ENCODE measurements at places on chromosomes 4 and X.

GRCh38 chrX:11210415-11210801 is 82.8 kb upstream of the AMELX start:
- DNase-seq = no peak

DNA sequence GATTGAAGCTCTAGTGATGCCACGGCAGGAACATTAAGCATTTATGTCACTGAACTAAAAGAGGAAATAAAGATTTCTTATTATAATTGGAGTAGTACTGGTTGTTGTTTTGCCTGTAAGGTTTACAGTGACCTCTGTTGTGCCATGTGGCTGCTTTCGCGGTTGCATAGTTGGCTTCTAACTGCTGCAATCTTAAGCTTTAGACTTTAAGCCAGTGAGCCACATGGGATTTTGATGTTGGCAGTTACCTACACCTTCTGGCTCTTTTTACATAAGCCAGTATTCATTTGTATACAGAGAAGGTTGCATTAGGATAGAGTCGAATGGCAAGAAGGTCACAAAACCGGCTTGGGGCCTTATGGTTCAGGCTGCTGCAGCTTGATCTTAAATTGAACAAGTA is 1311.6 kb downstream of the RAPGEF2 start:
- no peak for DNase-seq

GRCh38 chr4:76987153-76987591 is 37.6 kb downstream of the SEPTIN11 start:
- no peak for DNase-seq

- DNase-seq = no peak
These were observed 56.3 kb upstream of the SPRY1 start for GRCh38 chr4:123340381-123340701.

DNA sequence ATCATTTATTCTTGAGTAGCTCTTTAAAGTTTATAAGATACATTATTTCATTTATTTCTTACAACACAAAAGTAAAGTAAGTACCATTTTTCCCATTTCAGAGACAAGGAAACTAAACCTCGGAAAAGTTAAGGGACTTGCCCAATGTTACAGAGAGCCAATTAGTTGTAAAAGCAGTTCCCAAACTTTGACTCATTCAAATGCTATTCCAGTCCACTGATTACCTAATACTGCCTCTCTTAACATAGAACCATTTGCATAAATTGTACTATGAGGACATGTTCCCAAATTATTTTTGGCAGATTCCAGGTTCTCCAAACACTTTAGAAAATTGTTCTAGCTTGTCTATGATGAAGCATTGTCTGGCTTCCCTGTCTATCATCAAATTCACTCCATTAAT is 45.6 kb upstream of the GRIA3 start:
- no peak for DNase-seq

- no peak for DNase-seq
These were observed 1865.5 kb upstream of the TENM3 start for GRCh38 chr4:180377741-180378140.

- DNase-seq = no peak
These were observed 352.1 kb downstream of the KCNIP4 start for GRCh38 chr4:21596521-21596920.

GRCh38 chr4:185524888-185525863 is 10.1 kb downstream of the PDLIM3 start:
- no peak for DNase-seq

DNA sequence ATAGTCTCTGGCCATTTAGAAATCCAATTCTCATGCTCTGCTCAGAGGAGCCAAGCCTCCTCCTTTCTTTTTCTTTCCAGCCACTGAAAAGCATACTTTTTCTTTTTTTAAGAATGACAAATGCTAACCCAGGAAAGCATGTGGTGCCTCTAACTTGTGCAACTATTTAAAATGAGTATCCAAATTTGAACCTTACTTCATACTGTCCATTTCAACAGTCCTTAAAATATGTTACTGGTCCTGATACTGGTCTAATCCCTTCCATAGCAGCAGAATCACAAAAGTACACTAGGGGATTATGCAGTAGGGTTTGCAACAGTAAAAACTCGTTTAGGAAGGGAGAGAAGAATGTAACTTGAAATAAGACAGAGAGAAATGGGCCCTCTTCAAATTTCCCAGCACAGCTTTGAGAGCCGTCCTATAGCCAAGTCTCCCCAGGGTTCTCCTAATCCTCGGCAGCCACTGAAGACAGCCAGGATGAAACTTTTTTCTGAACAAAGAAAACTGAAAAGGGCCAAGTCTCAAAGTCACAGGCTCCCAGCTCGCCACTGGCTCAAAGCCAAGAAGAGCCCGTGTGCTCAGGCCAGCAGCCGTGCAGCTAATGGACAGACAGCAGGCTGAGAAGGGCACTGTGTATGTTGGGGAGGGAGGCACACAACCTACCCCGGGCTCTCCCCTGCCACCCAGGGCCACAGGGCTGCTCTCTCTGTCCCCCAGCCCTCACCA is 39.5 kb downstream of the GPC4 start:
- DNase-seq = no peak

GRCh38 chrX:38166478-38167083 is 54.1 kb downstream of the SRPX start:
- no peak for DNase-seq

DNA sequence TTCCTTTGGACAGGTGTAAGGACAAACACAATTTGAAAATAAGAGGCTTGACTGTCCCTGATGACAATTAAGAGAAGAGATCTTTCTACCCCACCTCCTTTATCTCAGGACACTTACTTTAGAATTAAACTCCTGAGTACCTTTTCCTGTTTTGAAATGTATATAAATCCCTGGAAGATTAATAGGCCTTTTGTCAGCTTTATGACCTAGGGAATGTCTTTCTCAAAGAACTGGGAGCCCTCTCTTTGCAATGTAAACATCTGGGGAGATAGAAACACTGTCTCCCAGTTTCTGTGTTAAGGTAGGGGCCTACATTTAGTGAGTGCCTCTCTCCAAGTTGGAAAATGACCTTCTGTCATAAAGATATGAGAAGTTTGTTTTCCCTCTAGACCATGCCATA is 31.7 kb downstream of the AGA start:
- DNase-seq = no peak

DNA sequence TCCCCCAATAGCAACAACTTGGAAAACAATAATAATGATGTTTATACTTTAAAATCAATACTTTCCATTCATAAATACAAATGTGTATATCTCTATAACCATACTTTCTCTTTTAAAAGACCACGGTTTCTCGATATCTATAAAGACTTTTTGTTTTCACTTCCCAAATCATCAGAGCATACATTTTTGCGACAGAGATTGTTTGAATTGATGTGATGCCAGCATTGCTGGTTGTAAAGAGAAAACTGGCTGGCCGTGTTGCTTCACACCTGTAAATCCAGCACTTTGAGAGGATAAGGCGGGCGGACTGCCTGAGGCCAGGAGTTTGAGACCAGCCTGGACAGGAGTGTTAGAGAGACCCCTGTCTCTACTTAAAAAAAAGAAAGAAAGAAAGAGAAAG is 77.6 kb upstream of the ZNF518B start:
- DNase-seq = no peak

GRCh38 chrX:24694825-24695224 is 1.1 kb downstream of the POLA1 start:
- no peak for DNase-seq

GRCh38 chr4:8221476-8221875 is 22.4 kb downstream of the SH3TC1 start:
- DNase-seq = no peak

DNA sequence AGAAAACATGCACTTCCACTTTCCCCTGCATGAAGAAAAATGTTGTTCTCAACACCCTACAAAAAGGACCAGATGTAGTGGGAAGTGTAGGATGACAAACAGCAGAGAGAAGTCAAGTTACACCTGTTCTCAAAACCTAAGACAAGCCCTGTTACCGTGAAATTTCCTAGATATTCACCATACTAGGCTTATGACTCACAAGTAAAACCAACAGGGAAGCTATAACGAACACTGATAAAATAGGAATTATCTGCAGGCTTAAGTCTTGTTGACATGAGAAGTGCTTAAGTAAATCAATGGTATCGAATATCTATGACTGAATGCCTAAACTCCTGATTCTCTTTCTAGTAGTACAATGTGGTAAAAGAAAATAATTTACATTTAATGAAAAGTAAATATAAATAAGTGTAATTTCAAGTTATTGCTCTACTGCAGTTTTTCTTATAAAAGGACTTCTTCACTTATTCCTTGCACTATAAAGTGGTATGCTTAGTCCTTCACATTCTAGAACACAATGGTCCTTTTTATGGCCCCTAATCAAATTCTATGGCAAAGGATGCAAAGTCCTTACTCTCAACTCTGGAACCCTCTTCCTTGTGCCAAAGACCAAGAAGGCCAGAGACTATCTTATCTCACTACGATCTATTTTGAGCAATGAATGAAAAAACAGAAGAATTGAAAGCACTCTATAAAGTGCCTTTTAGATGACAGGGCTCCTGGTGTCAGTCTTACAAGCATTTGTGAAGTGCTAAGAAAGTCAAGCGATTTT is 19.6 kb downstream of the AP1S2 start:
- no peak for DNase-seq

GRCh38 chrX:65647801-65648200 is 19.7 kb upstream of the MSN start:
- no peak for DNase-seq

DNA sequence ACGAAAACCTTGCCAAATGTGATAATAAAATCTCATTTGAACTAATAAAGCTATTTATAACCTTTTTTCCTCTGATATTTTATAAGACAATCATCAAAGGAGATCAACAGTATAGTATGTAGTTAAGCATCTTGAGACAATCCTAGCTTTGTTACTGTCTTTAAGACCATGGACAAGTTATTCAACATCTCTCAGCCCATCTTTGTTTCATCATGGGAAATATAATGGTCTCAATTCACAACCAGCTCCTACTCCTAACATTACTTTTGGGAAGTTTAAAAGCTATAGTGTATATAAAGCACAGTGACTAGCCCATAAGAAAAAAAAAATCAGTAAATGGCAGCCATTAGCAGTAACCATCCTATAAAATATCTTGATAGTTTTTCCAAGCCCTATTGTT is 57.6 kb upstream of the APELA start:
- DNase-seq = no peak

DNA sequence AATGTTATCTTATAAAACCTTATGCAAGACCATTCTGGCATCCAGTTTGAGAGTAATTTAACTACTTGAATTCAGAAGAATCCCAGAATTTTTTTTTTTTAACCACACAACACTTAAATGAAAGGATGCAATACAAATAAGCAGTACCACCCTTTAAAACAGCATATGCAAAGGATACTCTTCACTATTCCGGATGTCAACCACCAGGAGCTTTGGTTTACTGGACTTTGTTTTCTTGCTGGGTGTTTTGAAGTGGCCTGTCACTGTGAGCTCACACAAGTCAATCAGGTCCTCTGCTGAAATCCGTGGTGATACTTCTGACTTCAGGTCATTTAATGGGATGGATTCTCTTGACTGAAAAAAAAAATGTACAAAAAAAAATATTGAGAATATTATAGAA is 200.0 kb downstream of the TBCK start:
- DNase-seq = no peak

GRCh38 chrX:145861818-145862217 is 44.2 kb downstream of the SLITRK2 start:
- no peak for DNase-seq

DNA sequence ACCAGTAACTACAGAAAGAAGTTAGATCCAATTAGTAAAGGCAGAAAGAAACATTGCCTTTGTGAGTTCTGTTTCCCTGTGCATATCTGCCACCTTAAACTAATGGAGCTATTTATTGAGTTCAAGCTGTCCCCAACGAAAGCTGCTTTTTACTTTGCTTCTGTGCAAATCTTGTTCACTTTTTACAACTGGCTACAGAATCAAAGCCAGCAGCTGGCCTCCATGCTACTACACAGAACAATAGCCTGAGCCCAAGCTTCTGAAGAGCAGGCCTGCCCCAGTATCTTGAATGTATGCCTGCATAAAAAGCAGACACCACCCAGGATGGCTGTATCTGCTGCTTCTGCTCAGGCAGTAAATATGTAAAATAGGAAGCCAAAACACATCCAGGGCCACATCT is 28.1 kb downstream of the ANK2 start:
- no peak for DNase-seq

DNA sequence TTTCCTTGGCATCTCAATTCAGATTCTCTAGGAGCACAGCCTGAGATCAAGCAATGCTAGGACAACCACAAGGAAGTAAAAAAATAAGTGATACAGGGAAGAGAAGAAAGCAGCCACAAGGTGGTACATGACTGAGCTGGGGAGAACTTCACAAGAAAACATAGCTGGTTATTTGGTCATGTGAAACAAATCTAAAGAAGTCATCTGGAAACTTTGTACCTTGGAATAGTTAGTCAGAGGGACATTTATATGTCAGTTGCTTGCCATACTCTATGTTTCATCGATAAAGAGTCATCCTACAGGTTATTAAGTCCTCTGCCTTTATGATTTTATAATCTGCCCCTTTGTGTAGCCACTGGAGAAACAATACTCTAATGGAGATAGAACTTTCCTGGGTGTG is 575.1 kb downstream of the IL15 start:
- DNase-seq = no peak

- no peak for DNase-seq
These were observed 74.6 kb downstream of the AMELX start for GRCh38 chrX:11367609-11368430.

- no peak for DNase-seq
These were observed 1002.7 kb upstream of the PABPC4L start for GRCh38 chr4:135204311-135204710.

GRCh38 chrX:132742246-132742645 is 216.2 kb downstream of the HS6ST2 start:
- DNase-seq = no peak

- DNase-seq = no peak
These were observed 147.0 kb upstream of the NOCT start for GRCh38 chr4:138868562-138868961.

DNA sequence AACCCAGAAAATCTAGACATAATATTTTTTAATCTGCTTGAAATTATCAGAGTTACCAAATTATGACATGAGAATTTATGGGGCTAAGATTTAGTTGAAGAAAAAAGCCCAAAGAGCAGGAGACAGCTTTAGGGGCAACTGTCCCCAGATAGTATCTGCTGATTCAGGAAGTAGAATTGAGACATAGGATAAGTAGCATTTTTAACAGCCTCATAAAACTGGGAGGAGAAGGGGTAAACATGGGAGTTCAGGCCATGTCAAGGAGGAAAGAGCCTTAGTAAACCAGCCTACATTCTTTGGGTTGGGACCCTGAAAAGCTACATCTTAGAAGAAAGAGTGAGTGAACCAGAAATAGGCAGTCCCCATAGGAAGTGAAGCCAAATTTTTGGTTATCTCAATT is 9.7 kb upstream of the RAB28 start:
- DNase-seq = no peak

- DNase-seq = no peak
These were observed 73.4 kb downstream of the MGST2 start for GRCh38 chr4:139738846-139739613.

DNA sequence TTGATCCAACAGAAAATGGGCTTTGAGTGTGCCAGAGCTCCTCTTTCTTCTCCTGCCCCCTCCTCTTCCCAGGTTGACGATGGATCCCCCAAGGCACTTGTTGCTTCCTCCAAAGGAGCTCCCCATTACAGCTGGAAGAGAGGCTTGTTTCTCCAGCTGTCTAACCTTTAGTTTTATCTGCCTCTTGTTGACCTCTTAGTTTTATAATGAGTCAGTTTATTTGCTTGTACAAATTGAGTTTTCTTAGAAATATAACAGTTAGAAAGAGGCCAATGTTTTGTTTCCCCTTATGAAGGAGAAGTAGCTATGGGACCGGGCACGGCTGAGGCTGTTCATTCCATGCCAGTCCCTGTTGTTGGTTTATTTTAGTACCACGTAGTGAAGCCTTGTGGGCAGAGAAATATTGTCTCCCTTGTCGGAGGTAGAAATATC is 158.2 kb downstream of the SPRY1 start:
- DNase-seq = no peak

All from mesothelial cell of epicardium (in vitro differentiated cells).